ENCODE measurements at places on chromosomes 2 and 18.
A peak's percentile ranks its signal among the peaks of the same experiment; 100 is the strongest.

GRCh38 chr2:213411582-213412289 lies 127.5 kb downstream of the SPAG16 start:
- DNase-seq = no peak

GRCh38 chr2:211349031-211349430 lies 792.6 kb downstream of the CPS1 start:
- DNase-seq = no peak

DNA sequence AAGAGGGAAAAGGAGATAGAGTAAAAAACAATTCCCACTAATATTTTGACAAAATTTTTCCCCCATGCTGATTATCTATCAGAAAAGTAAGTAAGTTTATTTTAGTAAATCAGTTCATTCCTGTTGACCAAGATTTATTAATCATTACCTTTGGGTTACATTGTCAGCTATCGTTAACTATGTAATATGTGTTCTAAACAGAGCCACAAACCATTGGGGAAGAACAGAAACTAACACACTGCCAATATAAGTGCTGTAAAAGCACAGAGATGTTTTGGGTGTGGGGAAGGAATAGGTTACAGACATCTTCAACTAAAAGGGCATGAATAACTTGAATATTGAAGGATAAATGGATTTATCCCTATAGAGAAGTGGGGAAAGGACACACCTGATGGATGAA lies 42.5 kb upstream of the ACADL start:
- no peak for DNase-seq

GRCh38 chr18:45724601-45725000 lies 620 bp downstream of the SLC14A1 start:
- peak; percentile 23 for DNase-seq

- DNase-seq = no peak
Measured at GRCh38 chr2:233572468-233572867, 5.9 kb upstream of the USP40 start.

GRCh38 chr2:121888189-121888557 lies 132.7 kb downstream of the TSN start:
- peak; percentile 19 for DNase-seq

- DNase-seq = no peak
Measured at GRCh38 chr2:8346208-8346607, 335.6 kb upstream of the ID2 start.

DNA sequence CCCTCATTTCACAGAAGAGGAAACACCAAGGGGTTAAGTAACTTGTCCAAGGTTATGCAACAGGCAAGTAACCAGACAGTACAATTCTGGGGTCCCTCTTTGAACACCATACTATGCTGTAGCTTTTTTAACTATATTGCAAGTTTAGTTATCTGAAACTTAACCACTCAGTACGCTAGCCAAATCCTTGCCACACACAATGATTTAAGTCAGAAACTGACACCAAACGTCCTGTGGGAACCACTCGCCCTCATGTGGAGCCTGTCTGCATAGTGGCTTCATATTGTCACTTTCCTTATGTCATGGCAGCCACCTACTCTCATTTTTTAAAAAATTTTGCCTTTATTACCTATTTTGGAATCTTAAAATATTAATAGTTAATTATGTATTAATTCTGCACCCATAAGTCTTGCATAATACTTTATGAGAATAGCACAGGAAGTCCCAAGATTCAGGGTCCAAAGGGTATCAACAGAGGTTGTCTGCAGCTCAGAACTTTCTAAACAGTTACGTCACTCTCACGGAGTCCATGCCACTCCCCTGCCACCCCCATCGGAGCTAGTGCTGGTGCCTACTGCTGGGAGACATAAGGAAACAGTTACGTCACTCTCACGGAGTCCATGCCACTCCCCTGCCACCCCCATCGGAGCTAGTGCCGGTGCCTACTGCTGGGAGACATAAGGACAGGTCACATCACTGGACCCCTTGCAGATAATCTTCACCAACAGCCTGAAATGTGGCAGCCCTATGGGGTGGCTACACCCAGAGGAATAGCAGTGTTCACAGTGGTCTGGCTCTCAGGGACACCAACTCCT lies 99.0 kb downstream of the L3MBTL4 start:
- no peak for DNase-seq

- no peak for DNase-seq
Measured at GRCh38 chr2:224310943-224311625, 90.8 kb downstream of the FAM124B start.

DNA sequence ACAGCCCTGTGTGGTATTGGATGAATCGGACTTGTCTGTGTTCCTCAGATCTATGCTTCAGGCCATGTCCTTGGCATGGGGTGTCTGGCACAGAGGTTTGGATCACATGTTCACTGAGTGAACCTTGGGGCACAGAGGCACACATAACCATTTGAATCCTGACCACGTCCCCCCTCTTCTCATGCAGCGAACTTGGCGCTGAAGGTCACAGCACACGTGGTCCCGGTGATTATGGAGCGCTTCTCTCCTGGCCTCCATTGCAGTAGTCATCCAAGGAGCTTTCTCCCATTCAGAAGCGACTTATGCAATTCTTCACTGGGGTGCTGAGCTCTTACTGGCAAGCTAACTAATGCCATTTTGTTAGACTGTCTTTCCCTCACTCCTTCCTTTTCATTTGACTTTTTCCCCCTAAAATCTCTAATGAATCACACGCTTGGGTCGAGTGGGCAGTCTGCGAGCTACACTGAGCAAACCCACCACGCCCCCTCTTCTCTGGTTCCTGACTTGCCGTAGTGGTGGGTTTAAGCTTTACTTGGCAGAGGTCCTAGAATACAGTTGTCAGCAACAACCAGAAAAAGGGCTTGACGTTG lies 59.4 kb downstream of the KCNG2 start:
- DNase-seq = no peak
